CD4-positive, alpha-beta T cell (primary cell): ENCODE measurements at places on chromosomes 3 and 15.

DNA sequence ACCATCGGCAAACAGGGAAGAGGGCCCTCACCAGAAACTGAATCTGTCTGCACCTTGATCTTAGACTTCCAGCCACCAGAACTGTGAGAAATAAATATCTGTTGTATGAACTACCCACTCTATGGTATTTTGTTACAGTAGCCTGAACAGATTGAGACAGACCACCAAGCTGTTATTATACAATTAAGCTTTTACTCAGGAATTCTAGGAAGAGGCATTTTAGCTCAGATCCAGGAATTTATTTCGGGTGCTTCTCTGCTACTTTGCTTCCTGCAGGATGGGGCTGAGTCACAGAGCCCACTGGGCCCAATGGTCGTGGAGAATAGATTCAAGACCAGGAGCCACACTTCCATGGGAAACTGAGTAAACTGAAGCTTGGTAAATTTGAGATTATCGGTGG lies 145.5 kb upstream of the PFN2 start:
- H3K4me1 ChIP-seq, result no peaks in the 10 kb centered on the region
- no peaks in the 10 kb centered on the region for H3K36me3 ChIP-seq
- no peak for DNase-seq
- no peak overlapping the region for H3K27ac ChIP-seq

- H3K4me1 ChIP-seq, result peaks cover 6% of the 10 kb centered on the region
- H3K27ac ChIP-seq, result no peak overlapping the region
These were observed 38.4 kb downstream of the ITPR1 start for GRCh38 chr3:4531478-4532025.

DNA sequence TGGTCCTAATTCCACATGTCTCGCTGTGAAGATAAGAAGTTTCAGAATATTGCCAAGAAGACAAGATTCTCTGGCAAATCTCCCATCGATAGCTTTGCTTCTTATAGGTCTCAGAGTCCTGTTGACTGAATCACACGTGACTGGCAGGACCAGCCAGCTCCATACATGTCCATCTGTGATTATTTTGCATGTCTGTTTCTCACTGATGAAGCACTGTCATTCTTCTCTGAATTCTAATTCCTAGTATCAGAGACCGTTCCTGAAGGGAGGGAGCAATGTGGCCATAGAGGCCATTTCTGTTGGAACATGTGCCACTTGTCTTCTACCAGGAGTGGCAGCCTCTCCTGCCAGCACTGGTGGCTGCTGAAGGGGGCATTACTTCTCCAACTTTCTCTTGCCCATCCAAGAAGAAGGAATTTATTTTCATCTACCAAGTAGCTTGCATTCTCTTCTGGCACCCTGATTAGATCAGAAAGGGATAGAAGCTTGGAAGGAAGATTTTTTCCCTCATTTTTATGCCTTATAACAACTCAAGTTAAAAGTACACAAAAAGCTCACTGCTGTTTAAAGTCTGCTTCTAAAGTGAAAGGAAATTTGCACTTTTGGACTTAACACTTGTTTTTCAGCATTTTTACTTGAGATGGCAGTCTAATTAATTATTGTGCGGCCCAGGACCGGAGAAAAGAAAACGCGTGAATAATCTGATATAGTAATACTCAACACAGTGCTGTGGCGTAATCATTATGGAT lies 115.8 kb downstream of the IQCH start:
- H3K4me1 ChIP-seq, result no peaks in the 10 kb centered on the region

DNA sequence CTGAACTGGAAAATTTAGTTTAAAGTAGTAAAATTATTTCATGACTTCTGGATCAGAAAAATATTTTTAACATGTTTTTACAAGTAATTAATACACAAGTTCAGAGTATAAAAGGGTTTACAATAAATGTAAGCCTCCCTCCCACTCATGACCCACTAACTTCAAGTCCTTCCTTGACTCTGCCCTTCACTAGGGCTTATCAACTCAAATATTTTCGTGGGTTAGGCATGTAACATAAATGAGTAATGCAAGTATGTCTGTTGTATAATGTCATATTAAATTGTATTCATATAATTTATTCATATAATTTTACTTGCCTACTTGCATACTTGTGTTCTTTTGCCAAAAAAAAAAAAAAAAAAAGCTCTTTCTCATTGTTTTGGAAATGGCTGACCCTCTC lies 3.4 kb upstream of the OPA1 start:
- H3K27ac ChIP-seq, result no peak overlapping the region
- no peaks in the 10 kb centered on the region for H3K36me3 ChIP-seq
- DNase-seq, result no peak
- no peaks in the 10 kb centered on the region for H3K27me3 ChIP-seq
- no peak overlapping the region for H3K4me3 ChIP-seq
